ENCODE measurements at places on chromosomes 4 and X.
A peak's percentile ranks its signal among the peaks of the same experiment; 100 is the strongest.

- H3K36me3 ChIP-seq = no peaks in the 10 kb centered on the region
- no peak overlapping the region for H3K4me3 ChIP-seq
- no peak for DNase-seq
- H3K27ac ChIP-seq = no peak overlapping the region
- no peaks in the 10 kb centered on the region for H3K4me1 ChIP-seq
These were observed 212.4 kb downstream of the PCDH7 start for GRCh38 chr4:30932581-30932980.

GRCh38 chr4:107519053-107519452 lies 201.0 kb downstream of the PAPSS1 start:
- no peaks in the 10 kb centered on the region for H3K4me1 ChIP-seq
- H3K27me3 ChIP-seq = no peaks in the 10 kb centered on the region
- H3K4me3 ChIP-seq = no peak overlapping the region

DNA sequence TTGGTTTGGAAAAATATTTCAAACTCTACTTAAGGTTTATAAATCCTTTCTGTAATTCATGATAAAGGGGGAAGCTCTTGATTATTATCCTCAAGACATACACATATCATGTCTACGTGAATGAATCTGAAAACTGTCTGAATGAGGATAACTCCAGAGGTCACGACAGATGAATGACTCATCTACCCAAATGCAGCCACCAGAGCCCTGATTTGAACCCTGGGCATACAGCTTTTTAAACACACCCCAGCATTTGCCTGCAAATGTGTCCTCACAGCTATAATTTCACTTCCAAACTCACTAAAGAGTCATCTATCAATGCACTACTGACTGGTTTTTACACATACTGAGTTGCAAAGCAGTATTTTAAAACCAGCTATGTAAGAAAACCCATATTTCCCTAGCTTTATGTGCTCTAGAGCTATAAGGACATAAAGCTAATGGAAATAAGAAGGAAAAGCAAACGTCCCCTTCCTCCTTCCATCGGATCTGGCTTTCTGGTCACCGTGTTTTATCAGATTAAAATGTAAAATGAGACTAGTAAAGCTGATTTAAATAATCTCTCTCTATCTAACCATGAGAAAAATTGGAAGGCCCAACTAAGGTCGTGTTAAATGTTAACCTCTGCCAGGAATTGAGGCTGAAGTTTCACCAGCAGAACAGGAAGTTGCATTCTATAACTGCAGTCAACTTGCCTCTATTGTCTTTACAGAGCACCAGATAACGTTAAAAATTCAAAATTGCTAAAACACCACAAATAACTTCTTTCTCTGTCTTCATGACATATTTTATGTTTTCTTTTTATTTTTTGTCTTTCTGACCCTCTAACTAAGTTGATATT lies 63.1 kb upstream of the SPP1 start:
- H3K4me3 ChIP-seq = no peak overlapping the region
- peaks cover 6% of the 10 kb centered on the region for H3K4me1 ChIP-seq
- peak overlapping the region; percentile 61 for H3K27ac ChIP-seq

DNA sequence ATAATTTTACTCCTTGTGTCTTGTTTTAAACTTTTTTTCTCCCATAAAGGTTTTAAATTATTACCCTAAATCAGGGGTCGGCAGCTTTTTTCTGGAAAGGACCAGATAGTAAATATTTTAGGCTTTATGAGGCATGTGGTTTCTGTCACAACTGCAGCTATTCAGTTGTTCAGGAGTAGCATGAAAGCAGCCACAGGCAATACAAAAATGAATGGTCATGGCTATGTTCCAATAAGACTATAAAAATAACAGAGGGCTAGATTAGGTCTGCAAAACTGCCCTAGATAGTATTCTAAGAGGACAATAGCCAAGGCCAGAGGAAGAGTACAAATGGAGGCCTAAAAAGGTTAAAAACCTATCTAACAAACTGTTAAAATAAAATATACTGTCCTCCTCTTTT lies 24.6 kb downstream of the HERC5 start:
- H3K27me3 ChIP-seq = no peaks in the 10 kb centered on the region
- no peak for DNase-seq
- no peaks in the 10 kb centered on the region for H3K4me1 ChIP-seq
- no peak overlapping the region for H3K27ac ChIP-seq

- no peaks in the 10 kb centered on the region for H3K4me1 ChIP-seq
- no peak for DNase-seq
- no peaks in the 10 kb centered on the region for H3K36me3 ChIP-seq
- no peaks in the 10 kb centered on the region for H3K27me3 ChIP-seq
These were observed 159.2 kb downstream of the ADGRL3 start for GRCh38 chr4:61359301-61359700.

- no peaks in the 10 kb centered on the region for H3K27me3 ChIP-seq
- H3K4me3 ChIP-seq = no peak overlapping the region
- no peaks in the 10 kb centered on the region for H3K36me3 ChIP-seq
- no peak overlapping the region for H3K27ac ChIP-seq
These were observed 42.1 kb upstream of the SH3RF1 start for GRCh38 chr4:169312690-169313422.

GRCh38 chr4:181063212-181063611 lies 1180.0 kb upstream of the TENM3 start:
- H3K4me1 ChIP-seq = no peaks in the 10 kb centered on the region
- H3K36me3 ChIP-seq = no peaks in the 10 kb centered on the region
- DNase-seq = no peak
- no peaks in the 10 kb centered on the region for H3K27me3 ChIP-seq
- no peak overlapping the region for H3K4me3 ChIP-seq
- no peak overlapping the region for H3K27ac ChIP-seq

DNA sequence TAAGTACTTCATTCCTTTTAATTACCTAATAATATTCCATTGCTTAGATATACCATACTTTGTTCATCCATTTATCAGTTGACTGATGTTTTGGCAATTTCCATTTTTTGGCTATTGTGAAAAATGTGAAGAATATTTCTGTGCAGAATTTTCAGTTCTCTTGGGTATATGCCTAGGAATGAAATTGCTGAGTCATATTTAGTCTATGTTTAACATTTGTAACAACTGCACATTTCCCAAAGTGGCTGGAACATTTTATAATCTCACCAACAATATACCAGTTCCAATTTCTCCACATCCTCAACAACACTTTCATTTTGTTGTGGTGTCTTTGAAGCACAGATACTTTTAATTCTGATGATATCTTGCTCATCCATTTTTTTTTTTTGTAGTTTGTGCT lies 215.5 kb downstream of the PDGFC start:
- no peak overlapping the region for H3K27ac ChIP-seq
- no peak overlapping the region for H3K4me3 ChIP-seq
- DNase-seq = no peak
- H3K4me1 ChIP-seq = no peaks in the 10 kb centered on the region
- no peaks in the 10 kb centered on the region for H3K36me3 ChIP-seq

- H3K4me1 ChIP-seq = peaks cover 4% of the 10 kb centered on the region
- H3K27me3 ChIP-seq = no peaks in the 10 kb centered on the region
- peak; percentile 82 for DNase-seq
- no peak overlapping the region for H3K4me3 ChIP-seq
These were observed 261.8 kb downstream of the MID1IP1 start for GRCh38 chrX:39063037-39063436.

Measured in trophoblast cell (in vitro differentiated cells and primary cell).